ENCODE measurements at places on chromosomes 2 and 18. TPM values are rescaled to one million over a fixed set of nuclear protein-coding genes. Genes with fewer than 3 reads are reported as not detected.

The SULT1C2 gene
- not detected for total RNA-seq

DNA sequence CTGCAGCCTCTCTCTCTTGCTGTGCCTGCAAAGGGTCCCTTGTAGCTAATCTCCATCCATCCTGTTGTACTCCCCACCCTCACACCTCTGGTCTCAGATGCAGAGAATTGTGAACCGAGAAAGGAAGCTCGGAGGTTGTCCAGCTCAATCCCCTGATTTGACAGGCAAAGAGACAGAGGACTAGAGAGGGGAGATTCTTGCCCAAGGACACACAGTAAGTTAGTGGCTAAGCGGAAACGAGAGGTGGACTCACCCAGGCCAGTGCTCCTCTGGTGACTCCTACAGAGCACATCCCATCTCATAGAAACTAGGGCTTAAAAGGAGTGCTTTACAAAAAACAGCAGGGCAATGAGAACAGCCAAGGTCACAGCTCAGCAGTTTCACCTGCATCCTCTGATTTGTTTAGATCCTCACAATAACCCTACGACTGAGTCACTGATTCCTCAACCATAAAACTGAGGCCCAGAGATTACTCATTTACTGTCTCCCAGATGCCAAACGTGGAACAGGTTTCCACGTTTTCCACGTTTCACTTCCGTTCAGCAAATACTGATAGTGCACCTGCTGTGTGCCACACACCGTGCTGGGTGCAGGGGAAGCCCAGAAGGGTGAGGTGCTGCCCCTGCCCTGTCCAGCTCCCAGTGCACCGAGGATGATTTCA, 22.1 kb downstream of the EHD3 start:
- DNase-seq, result no peak

GRCh38 chr2:221527776-221528309, 44.3 kb downstream of the EPHA4 start:
- no peak for DNase-seq

- no peak for DNase-seq
Observed at GRCh38 chr2:73982140-73982617, 2.5 kb upstream of the TET3 start.

DNA sequence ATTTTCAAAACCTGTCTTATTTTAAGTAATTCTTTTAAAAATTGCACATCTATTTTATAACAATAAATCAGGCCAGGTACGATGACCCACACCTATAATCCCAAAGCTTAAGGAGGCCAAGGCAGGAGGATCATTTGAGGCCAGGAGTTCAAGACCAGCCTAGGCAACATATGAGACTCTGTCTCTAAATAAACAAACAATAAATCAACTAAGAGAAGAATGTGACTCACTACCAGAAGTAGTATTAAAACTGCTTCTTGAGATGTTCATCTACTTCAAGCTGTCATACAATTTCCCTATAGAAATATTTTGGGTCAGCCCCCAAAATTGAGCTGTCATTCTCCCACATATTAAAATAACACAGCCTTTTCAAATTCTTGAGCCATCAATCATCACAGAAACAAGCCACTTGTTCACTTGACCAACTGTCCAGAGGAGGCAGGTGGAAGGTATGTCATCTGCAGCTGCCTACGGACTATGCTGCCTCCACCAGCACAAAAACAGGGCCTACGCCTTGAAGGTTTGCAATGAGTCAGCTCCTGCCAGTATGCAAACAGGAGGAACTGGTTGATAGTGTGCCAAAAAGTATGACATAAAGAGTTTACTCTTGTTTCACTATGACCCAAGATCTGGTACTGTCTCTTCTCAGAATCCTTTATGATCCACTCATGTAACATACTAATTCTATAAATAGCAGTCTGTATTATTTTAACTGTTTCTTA, 33.6 kb downstream of the KIDINS220 start:
- no peak for DNase-seq

DNA sequence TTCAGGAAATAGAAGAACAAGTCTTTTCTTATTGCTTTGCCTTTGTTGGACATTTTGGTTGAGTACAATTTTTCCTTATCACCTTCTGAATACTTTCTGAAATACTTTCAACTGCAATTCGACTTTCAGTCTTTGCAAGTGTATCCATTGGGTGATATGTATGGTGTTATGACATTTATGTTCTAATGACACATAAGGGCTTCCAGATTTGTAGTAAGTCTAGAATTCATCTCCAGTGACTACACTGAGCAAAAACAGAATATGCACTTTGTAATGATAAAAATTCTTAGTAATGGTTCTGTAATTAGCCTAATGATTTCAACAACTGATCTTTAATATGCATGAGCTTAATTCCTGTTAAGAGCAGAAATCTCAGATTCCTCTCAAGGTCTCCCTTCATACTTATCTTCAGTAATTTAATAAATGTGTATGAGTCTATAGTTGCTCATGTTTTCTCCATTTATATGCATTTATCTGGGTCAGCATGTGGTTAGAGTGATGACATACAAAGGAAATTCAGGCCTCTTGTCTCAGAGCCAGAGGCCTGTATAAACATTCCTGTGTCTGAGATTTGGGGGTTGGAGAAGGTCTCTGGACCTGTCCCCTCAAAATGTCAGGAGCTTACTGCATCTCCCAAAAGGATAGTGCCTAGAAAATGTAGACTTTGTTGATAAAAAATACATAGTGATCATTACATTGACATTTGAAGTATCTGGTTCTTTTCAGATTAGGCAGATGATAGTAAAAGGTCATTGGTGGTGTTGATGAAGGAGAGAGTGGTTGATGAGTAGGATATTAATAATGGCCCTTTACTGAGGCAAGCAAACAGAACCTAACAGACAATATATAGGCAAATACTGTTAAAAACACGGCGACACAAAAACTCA, 114.9 kb downstream of the QPCT start:
- DNase-seq, result no peak
